ENCODE measurements at places on chromosomes 1 and 21.

- DNase-seq: no peak
Observed at GRCh38 chr1:16134066-16134801, 21.6 kb downstream of the EPHA2 start.

DNA sequence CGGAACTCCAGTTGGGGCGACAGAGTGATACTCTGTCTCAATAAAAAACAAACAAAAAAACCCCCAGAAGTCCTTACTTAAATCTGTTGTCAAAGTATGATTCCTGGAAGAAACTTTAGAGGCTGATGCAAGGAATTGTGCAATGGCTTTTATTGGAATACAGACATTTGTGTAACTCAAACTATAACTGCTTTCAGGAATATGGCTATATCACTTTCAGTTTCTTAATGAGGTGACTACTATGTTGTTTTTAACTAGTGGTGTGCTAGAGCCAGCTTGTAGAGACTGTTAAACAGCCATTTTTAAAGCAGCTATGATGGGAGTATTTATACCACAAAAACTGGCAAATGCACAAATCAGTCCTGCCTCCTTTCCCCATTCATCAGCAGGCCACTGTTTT is 22.7 kb upstream of the DNAJC28 start:
- DNase-seq: no peak

DNA sequence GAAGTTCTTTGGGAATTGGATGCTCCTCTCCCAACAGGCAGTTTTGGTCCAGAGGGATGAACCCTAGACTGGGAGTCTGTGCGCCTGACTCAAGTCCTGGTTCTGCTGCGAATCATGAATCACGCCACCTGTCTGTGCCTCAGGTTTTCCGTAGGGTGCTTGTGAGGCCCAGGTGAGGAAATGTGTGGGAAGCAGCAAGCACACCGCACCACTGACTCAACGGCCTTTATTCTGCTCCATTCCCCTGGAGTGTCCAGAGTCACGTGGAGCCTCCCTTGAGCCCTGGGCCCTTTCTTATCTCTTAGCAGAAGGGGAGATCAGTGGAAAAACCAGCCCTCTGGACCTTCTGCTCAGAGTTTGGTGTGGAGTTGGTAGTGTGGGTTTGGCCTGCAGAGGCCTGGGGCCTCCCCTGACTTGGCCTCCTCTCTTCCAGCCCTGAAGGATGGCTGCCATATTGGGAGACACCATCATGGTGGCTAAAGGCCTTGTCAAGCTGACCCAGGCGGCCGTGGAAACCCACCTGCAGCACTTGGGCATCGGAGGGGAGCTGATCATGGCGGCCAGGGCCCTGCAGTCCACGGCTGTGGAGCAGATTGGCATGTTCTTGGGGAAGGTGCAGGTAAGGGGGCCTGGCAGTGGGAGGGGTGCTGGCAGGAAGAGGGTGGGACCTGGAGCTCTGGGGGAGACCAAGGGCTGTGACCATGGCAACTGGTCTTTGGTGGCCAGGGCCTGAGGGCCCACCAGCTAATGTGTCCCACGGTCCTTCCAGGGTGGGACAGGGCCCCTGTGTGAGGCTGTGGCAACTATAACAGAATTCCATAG is 21.1 kb downstream of the COQ8A start:
- no peak for DNase-seq

- peak; percentile 8 for DNase-seq
Observed at GRCh38 chr1:161258439-161259344, at the start of gene PCP4L1. Gene PCP4L1, plus strand, starts transcription at chr1:161258745. Its CDS starts 230 bp downstream, at chr1:161258975.

- DNase-seq: no peak
Observed at GRCh38 chr1:228283476-228284147, 75.8 kb downstream of the OBSCN start.

DNA sequence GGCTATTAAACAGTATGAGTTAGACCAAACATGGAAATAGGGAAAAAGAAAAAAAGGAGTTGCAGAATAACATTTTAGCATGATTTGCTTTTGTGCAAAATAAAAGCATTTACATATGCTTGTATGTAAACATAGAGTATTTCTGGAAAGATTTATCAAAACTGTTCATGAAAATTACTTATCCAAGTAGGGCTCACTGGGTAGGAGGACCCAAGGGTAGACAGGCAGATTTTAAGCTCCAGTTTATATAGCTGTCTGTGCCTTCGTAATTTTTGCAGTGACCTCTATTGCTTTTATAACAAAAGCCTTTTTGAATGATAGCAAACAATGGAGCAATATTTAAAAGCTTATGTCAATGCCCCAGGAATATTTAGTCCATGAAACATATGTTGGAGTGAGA is 228.8 kb upstream of the IRF2BP2 start:
- no peak for DNase-seq

DNA sequence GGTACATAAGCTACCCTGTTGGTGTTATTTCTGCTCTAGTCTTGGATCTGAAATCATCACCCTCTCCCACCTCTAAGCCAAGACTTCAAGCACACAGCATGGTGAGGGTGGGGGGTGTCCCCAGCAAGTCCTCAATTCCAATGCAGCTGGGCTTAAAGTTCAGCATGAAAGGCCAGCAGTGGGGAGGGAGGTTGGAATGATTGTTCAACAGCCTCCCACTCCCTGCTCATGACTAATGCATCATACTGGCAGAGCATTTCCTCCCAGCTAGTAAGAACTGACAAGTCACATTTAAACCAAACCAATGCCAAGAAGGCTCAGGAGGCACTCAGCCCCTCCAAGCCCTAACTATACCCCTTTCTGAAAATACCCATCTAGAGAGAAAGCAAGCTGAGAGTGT is 50.1 kb downstream of the TIAM1 start:
- DNase-seq: peak; percentile 29

DNA sequence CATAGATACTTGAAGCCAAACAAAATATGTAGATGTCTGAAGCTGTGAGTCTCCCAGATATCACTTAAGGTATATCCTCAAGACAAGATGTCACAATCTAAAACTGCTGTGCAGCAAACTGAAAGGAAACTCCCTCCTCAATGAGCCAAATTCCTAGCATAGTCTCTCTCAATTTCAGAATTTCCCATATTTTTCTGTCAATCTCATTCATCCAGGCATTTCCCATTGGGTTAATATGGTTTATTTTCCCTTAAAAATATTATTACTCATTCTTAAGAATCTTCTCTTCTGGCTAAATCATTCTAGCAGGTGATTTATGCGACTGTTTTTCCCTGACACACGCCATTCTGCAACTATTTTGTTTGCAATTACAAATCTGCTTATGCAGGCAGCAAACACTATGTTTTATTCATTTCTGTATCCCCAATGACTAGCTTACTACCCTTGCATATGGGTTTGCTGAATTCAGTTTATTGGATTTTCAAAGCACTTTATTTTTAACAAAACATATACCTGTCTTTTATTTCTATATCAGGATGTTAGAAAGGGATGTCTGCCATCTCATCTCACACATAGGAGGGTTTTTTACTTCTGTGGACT is 69.9 kb downstream of the TNFSF4 start:
- DNase-seq: no peak
